ENCODE measurements at places on chromosomes 6 and 20.

GRCh38 chr20:38355161-38356012 is 9.1 kb downstream of the LBP start:
- DNase-seq: no peak

GRCh38 chr6:79134699-79135474 is 56.8 kb upstream of the PHIP start:
- DNase-seq: no peak

GRCh38 chr20:24948939-24949679 is at the start of gene CST7:
TSS of gene CST7 (plus strand) at chr20:24949269. CDS start at chr20:24949506, 237 bp downstream.
- no peak for DNase-seq

GRCh38 chr6:127180426-127180825 is 62.0 kb downstream of the RSPO3 start:
- no peak for DNase-seq

GRCh38 chr20:46099491-46100287 is 9.9 kb upstream of the NCOA5 start:
- DNase-seq: no peak

All from amniotic stem cell (primary cell).